ENCODE measurements at places on chromosomes 11 and 22.

DNA sequence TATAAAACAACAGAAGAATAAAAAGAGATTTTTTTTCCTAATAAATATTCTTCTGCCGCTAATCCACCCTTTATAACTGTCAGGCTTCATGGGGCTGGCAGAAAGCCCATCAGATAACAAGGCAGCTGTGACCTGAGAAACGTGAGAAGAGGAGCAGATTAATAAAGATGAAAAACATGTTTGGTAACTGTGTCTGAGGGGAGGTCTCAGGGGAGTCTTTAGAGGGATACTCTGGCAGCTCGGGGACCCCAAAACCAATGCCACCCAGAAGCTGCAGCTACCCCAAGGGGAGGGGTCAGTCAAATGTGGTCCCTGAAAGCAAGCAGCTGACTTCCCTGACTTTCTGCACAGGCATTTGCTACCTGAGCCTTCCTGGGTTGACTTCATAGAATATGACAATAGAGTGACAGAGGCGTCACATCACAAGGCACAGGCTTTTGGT, 48.4 kb upstream of the POU2AF1 start:
- DNase-seq: no peak

GRCh38 chr11:14376920-14377319, 17.9 kb upstream of the RRAS2 start:
- DNase-seq: peak; percentile 26

DNA sequence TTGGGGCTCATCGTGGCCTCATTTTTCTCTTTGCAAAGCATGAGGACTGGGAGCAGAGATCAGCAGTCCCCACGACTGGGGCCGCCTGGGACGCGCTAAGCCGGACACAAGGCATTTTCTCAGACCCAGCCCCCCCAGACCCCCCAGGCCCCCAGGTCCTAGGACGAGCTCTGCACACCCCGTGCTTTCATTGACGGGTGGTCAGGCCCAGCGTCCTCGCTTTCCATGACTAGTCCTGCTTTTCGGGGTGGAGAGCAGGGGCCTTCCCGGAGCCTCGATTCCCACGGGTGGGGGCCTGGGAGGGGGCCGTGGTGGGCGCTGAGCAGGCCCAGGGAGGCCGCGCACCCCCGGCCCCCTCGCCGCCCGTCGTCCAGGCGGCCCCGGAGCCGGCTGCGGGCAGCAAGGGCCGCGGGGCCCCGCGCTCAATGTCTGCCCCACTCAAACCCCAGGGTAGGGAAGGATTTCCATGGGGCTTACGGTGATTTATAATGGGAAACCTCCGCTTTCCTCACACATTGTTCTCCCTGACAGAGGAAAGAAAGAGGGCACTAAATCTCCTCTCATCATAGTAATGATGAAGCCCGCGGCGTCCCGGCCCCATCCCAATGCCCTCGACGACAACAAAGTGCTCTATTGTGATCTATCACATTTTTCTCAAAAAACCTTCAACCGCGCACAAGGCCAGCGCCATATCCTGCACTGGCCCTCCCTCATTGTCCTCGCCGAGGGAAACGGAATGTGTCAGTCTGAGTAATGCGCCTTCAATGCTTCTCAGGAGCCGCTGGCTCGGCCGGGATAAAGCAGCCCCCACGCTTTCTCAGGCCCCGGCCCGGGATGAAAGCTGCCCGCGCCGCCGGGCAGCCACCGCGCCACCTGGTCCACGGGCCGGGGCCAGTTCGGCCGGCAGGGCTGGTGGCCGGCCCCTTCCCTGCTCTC, 10.4 kb upstream of the LINC01488 start:
- DNase-seq: no peak

DNA sequence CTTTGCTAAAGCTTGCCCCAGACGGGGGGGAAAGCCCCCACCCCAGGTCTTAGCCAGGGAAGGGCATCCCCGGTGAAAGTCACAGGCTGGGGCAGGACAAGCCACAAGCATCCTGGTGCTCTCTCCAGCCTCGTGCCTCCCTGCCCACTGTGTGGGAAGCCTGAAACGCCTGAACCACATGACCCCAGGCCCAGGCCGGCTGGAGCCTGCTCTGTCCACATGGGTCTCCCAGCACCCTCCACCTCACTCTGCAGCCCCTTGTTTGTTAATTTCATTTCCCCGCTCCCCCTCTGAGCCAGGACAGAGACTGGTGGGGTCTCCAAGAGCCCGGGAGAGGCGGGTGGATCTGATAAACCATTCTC, 58.3 kb upstream of the TCF20 start:
- no peak for DNase-seq

GRCh38 chr11:62067741-62068140, 56.1 kb upstream of the INCENP start:
- DNase-seq: no peak

- DNase-seq: peak; percentile 96
Observed at GRCh38 chr22:27461470-27461869, 340.1 kb downstream of the MN1 start.

DNA sequence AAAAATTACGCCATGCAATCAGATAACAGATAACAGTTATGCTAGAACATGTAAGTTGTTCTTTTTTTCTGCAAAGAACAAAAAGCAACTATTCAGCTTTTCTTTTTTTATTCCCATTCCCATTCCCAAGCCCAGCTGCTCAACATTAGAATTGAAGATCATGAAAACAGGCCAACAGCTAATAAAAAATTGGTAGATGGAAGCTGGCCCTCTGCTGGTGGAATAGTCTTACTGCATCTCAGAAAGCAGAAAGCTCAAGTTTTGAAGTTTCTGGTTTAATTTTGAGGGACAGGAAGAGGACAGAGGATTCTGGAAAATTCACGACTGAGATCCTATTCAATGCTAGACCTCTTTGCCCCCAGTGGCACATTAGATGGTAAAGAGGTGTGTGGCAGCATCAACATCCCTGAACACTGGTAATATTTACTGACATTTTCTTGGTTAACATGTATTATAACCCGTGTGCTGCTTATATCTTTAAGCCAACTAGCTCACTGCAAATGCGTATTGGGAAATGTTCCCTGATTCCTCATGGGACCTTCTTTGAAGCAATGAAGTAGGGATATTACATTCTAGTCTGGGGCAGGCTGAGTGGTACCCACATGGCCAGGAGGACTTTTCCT, 591.2 kb downstream of the OPCML start:
- DNase-seq: peak; percentile 20

- no peak for DNase-seq
Observed at GRCh38 chr11:65102142-65103095, 6.4 kb downstream of the VPS51 start.

GRCh38 chr11:74682731-74683278, 48.4 kb downstream of the CHRDL2 start:
- no peak for DNase-seq

GRCh38 chr11:96554236-96554820, 164.5 kb downstream of the JRKL start:
- DNase-seq: no peak

All from urothelium cell line (cell line).